Caudate nucleus (tissue), 63 donors: ENCODE measurements at places on chromosomes 2 and 18.

- no peak for DNase-seq
Observed at GRCh38 chr2:119657466-119658145, 21.4 kb upstream of the TMEM177 start.

- DNase-seq, result no peak
Observed at GRCh38 chr2:136376798-136377211, 258.9 kb upstream of the CXCR4 start.

GRCh38 chr2:177553176-177553884, 160.8 kb downstream of the AGPS start:
- peak; percentile 37 for DNase-seq

GRCh38 chr2:196169516-196169915, 1.9 kb downstream of the STK17B start:
- DNase-seq, result no peak

- no peak for DNase-seq
Observed at GRCh38 chr18:22459491-22459890, 41.8 kb upstream of the CTAGE1 start.

DNA sequence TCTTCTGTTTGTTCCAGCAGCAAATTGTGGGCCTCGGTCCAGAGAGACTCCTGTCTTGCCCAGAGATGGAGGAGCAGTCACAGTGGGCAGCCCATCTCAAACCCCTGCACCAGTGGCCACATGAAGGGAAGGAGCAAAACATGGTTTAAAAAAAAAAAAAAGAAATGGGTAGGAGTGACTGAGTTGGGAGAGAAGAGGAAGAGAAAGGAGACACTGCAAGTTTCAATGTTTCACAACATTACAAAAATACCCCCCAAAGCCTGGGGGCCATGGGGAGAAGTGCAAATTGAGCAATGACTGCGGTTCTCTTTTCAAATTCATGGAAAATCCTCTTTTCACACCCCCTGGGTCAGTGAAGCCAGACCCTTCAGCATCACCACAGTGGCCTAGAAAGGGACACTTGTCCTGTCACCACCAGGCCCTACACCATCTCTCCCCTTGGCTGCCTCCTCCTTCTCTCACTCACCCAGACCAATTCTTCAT, 117.1 kb downstream of the ZFP36L2 start:
- DNase-seq, result no peak

DNA sequence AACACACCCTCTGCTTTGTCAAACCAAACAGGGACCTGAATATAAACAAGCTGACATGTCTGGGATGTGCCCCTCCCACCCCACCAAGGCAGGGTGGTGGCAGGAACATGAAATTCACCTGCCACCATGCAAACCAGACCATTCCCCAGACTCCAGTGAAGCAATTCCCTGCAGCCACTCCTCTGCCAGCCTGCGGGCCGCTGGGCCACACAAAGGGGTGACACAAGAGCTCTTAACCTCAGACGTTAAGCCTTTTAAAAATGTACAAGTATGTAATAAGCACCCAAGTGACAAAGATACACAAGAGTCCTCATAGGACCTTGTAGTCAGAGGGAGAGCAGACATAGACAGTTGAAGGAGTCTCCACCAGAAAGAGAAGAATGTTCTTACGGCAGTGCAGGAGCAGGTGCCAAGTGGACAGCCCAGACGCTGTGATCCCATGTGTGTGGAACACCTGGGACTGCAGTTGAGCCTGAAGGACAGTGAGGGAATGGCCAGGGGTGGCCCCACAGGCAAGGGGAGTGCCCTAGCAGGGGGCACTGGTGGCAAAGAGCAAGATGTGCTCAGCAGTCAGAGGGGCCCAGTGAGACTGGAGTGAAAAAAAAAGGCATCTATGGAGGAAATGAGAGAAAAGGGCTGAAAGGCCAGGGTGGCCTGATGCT, 36.9 kb downstream of the CRACDL start:
- DNase-seq, result no peak

DNA sequence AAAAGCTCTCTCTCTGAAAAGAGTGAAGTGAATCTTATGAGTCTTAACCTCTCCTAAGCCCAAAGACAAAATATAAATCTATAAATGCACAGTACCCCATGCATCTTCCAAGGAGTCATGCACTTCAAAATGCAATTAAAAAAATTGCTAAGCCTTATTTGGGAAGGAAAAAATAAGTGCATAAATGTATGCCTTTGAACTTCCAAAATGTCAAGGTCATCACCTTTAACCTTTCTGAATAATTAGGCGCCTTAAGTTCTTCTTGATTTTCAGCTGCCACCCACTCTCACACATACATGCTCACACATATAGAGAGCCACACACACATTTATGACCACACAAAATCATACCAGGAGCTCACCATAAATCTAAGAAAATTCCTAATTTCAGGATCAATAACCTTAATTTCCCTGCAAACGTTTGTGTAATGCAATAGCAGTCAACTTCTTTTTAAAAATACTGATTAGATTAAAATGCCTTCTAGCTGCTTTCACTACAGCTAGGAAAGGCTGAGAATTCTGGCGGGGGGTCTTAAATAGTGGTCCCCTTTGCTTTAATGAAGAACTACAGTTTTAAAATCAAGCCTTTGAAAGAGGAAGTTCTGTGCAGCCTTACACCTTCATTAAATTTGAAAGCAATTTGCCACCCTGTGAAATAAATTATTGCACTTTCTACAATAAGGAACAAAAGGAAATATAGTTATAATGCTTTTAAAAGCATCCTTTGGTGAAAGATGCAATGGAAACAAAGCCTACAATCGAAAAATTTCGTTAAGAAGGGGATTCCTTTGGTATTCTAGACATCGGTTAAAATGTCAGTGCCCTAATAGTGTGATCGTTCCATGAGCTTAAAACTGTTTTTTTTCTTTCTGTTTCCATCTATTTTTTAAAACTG, 3.6 kb downstream of the HOXD11 start:
- no peak for DNase-seq

DNA sequence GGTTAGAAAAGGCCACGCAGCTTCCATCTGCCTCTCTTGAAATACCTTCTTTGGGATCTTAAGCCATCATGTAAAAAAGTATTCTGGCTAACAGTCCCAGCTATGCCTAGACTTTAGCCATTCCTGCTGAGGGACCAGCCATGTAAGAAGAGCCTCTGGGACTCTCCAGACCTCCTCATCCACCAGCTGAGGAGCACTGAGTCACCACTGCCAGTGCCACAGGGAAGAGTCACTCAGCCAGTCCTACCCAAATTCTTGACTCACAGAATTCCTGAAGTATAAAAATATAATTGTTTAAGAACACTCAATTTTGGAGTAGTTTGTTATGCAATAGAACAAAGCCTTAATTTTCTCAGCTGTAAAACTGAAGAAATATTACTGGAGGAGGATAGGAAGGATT, 436.7 kb downstream of the ZEB2 start:
- no peak for DNase-seq

DNA sequence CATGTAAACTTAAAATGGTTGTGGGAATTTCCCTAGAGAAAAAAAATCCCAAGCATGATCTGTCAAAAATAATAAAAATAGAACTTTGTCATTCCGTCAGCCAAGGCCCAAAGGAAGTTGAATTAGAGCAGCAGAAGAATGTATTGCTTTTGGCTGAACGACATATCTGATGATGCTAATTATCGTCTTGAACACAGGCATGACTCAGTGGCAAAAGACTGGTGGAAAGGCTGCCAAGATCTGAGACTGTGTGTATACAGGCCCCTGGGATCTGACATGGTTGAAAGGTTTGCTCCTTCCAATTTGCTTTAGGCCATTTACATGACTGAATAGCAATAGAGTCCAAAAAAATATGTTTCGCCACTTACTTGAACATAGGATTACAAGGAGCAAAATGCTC, 1057.1 kb upstream of the CRIM1 start:
- no peak for DNase-seq

DNA sequence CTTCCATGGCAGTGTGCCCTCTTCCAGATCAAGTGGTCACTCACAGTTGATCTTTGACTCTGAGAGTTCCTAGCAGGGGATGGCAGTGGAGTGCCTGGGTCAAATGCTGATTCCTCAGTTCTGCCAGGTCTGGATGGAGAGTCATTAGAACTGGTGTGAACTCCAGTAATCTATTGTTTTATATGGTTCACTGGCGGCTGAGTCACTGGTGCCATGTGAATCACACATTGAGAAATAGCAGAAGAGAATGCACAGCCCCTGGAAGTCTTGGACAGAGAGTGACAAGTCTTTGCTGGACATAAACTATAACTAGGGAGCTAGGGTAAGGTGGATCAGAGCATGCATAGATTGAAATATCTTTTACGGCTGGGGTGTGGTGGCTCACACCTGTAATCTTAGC, 86.9 kb downstream of the EIF2AK3 start:
- no peak for DNase-seq

GRCh38 chr2:11417946-11418585, 47.9 kb downstream of the E2F6 start:
- DNase-seq, result no peak

GRCh38 chr2:26678035-26678434, 14.5 kb upstream of the KCNK3 start:
- DNase-seq, result no peak

DNA sequence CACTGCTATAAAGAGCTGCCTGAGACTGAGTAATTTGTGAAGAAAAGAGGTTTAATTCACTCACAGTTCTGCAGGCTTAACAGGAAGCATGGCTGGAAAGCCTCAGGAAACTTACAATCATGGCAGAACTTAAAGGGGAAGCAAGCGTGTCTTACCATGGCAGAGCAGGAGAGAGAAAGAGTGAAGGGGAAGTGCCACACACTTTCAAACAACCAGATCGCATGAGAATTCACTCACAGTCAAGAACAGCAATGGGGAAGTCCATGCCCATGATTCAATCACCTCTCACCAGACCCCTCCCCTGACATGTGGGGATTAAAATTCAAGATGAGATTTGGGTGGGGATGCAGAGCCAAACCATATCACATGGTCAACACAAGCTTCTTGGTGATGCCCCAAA, 34.7 kb upstream of the CDK5R2 start:
- no peak for DNase-seq

GRCh38 chr2:58106896-58107295, 60.3 kb downstream of the VRK2 start:
- no peak for DNase-seq

DNA sequence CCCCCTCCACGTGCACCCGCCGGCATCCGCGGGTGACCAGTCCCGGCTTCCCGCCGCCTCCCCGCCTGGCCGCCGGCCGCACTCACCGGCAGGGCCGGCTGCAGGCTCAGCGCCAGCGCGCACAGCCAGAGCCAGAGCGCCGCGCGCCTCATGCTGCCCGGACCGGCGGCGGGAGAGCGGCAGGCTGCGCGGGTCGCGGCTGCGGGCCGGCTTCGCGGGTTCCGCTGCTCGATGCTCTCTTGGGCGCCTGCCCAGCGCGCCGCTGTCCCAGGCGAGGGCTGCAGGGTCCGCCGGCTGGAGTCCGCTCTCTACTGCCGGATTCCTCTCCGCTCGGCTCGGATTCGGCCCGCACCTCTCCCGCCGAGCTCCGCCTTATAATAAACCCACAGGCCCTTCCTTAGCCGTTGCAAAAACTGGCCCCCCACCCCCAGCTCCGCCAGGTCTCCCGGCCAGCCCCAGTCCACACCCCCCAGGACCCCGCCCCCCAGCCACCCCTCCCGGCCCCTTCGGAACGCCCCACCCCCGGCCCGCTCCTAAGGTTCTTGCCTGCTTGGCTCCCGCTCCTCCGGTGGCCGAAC, at the start of gene SDC1:
SDC1 (minus strand) TSS at position 415 of the 578 bp plus-strand sequence; CDS start at position 152, 263 bp downstream.
- DNase-seq, result no peak

GRCh38 chr18:38406607-38407006, 841.0 kb upstream of the CELF4 start:
- DNase-seq, result no peak

DNA sequence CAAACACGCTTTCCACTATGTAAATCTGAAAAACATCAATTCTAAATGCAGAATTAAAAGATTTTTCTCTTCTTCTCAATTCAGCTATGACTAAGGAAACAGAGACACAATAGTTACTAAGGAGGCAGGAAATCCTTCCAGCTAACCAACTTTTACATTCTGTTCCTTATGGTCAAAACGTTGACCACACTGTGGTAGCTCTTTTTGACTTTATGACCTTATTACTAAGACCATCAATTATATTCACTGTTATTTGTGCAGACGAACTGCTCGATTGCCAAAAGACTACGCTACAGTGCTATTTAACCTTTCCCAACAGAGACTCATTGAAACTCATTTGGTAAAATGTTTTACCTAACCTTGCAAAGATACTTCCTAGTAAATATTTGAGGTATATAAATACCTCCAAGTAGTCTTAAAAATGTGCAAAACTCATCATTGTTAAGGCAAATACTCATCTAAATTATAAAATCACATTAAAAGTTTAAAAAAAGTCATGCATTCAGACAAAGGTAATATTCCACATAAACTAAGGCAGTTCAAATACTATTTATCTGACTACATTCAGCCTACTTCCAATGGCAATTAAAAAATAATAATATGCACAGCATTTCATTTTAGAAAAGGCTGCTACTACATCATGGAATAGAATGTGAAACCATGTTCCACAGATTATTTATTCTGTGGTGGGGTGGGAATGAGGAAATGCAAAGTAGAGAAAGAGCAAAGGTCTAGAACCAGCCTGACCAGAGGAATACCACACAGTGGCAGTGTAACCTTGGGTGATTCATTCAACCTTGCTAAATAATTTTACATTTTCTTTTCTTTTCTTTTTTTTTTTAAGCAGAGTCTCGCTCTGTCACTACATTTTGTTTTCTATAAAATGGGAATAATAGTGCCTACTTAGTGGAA, 139.9 kb downstream of the THADA start:
- no peak for DNase-seq

DNA sequence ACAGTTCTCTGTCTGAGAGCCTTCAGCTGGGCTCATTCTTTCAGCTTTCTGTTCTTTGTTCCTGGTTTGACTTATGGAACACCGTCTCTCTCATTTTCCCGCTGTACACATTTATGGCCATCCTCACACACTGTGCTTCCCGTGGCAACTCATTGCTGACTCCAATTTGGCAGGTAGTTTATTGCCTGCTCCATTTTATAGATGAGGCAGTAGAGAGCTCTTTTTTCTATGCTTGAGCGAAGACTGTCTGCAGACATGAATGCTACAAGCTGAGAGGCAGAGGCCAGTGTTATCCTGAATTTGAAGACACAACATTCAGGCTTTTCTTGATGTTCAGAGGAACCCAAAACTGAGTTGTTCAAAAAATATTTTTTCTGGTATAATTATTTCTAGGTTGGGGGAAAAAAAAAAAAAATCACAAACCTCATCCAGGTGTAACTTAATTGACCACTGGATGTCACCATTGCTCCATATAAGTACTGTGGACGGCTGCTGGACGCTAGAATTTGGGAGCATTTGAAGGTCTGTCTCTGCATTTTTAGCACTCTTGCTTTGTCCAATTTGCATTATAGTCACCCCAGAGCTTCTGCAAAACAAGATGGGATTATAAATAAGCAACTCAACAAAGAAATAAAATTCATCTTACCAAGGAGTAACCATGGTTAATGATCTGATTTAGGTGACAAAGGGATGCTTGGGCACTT, 83.5 kb downstream of the HRH4 start:
- no peak for DNase-seq

- no peak for DNase-seq
Observed at GRCh38 chr2:80496775-80497174, 192.2 kb upstream of the LRRTM1 start.

DNA sequence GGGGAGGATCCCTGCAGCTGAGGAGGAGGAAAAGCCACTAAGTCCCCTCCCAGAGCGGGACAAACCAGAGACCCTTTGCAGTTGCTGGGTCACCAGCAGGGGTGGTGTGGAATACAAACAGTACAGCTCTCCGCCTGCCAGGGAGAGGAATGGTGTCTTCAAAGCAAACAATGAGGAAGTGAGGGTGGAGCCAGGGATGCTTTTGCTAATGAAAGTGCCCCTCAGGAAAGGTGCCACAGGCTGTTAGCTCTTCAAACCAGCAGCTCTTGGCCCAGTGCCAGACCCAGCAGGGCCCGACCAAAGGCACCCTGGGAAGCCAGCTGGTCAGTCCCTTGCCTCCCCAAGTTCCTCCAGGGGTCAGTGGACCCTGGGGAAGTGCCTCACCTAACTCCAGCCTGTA, 102.8 kb downstream of the HIBCH start:
- no peak for DNase-seq
